Left colon (tissue), 2 donors: ENCODE measurements at places on chromosomes 16 and 17. TPM values are rescaled to one million over a fixed set of nuclear protein-coding genes. Genes with fewer than 3 reads are reported as not detected.

Gene ACD
- total RNA-seq = 9.7 TPM

Gene DPEP2
- total RNA-seq = 2.5 TPM

Gene ATF7IP2
- 8.6 TPM for total RNA-seq

Gene TNP2
- total RNA-seq = not detected
